ENCODE measurements at places on chromosomes 6 and 20. TPM values are rescaled to one million over a fixed set of nuclear protein-coding genes. Genes with fewer than 3 reads are reported as not detected.

The MTFR2 gene
- 13.6 TPM for total RNA-seq

The SPDEF gene
- total RNA-seq, result not detected

The ATAT1 gene
- total RNA-seq, result 7.1 TPM

The OR12D3 gene
- total RNA-seq, result not detected

The PHACTR3 gene
- not detected for total RNA-seq

The PSMF1 gene
- total RNA-seq, result 167 TPM

The LY86 gene
- 77.3 TPM for total RNA-seq

The TOMM34 gene
- total RNA-seq, result 37.9 TPM

The FAM209B gene
- total RNA-seq, result 0.44 TPM

The CAP2 gene
- total RNA-seq, result 0.15 TPM

All from GM12878 (cell line).